ENCODE measurements at places on chromosomes 4 and X.

DNA sequence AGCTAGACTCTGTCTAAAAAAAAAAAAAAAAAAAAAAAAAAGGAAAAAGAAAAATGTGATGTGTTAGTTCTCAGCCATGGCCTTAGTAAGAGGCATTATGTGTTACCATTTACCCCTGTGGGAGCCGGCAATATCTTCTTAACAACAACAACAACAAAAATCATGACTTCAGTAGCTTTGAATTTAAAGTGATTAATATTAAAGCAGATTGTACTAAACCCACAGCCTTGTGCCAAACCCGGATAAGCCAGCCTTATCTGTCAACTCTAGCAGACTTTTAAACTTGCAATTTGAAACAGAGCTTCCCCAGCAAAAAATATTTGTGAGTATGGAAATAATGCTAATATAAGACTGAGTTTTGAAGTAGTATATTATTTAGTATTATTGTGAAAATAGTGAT, 462.1 kb upstream of the GNPDA2 start:
- DNase-seq = no peak

DNA sequence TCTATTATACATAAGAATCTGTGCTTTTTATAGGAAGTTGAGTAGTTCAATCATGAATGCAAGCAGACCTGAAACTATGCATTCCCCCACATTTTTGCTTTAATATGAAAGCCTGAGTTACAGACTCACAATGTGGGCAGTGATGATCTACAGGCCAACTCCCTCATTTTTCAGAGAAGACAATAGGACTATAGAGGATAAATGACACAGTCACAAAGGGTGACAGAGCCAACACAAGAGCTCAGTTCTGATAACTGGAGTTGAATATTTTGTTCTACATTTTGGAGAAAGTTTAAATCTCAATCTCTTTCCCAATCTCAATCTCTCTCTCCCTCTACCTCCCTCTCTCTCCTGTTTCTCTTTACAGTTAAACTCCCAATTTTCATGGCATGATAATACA, 27.0 kb downstream of the MBNL3 start:
- DNase-seq = no peak

- no peak for DNase-seq
These were observed 40.6 kb downstream of the MRPL1 start for GRCh38 chr4:77903186-77903585.

DNA sequence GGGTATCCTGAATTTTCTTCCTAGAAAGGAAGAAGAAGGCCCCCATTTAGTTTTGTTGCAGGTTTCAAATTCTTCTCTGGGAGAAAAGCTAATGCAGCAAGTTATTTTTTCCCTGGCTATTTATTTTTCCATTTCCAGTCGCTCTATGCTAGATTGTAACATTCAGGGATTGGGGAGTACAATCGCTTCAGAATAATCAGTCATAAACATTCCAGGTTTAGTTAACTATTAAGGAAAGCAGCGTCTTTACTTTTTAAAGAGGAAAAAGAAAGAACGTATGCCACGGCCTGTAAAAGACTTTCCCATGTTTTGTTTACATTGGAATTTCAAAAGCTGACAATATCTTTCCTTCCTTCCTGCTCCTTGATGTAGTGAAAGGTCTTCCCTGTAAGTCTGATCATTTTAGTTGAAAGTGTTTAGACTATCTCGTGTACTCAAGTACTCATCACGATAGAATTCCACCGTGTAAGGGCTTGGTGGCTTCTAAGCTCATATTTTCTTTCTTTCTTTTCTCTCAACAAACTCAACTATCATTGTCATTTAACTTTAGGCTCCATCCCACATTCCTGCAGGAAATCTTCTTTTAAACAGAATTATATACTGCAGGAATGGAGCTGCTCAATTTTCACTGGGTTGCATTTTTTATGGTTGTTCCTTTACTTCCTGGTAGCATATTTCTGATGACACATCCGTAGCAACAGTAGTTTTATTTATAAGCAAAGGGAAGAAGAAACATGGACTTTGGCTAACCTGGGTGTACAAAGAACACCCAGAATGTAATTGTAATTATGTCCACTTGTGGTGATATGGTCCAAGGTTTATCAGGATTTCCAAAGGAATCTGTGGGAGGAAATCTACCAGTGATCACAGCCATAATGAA, 213.1 kb upstream of the FAT1 start:
- peak; percentile 24 for DNase-seq

GRCh38 chrX:22395372-22395771, 122.7 kb downstream of the CBLL2 start:
- peak; percentile 52 for DNase-seq

- no peak for DNase-seq
These were observed 17.5 kb downstream of the PRSS12 start for GRCh38 chr4:118335324-118335723.

DNA sequence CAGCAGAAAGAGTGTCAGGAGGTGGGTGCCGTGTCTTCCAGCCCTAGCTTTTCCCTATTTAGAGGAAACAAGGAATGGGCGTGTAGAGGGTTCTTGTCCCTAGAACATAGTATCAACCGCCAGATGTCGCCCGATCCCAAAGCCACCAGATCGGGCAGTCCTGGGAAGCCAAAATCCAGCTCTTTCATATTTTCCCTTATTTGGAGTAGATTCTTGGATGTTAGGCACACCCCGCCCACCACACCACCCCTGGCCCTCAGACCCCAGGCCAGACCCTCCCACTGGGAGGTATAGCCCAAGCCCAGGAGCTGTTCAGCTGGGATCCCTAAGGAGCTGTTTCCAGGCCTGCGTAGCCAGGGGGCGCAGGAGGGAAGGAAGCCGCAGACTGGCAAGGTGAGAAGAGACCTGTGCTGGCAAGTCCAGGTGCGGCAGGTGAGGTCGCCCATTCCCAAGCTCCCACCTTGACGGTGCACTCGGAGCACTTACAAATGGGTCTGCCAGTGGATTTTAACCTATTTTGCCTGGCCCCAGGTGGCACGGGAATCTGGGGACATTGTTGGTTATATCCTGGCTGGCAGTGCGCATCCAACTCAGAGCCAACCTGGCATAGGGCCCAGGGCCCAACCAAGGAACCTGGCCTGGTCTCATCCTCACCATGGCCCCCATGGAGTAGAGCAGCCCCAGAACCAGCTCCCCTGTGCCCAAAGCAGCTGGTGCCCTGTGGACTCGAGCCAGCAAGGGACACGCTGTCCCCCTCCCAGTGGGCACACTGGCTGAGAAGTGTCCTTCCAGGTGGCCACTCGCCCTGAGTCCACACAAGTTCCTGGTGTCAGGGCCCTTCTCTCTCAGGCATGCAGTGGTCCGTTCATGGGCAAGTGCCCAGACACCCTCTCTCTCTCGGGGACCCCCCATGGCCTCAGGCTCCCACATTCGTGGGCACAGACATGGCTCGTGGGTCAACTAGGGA, 811 bp downstream of the FLNA start:
- DNase-seq = peak; percentile 83

DNA sequence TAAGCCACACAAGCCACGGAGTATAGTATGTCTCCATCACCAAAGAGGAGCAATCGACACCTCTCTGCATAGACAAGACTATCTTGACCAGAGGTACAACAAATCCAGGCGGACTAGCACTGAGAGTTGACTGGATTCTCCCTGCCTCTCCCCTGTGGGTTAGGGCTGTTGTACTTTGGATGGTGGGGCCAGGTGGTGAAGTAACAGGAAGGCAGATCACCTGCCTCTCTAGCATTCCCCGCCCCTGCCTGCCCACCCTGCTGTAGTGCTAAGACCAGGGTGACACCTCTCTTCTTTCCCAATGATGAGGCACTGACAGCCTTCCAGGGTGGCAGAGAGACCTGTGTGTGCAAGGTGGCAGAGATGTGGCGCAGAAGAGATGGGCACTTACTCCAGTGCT, 47.5 kb upstream of the TRIM2 start:
- DNase-seq = no peak

Measured in MCF 10A (cell line).